Lower leg skin (tissue), 4 donors: ENCODE measurements at places on chromosomes 2 and 18.

DNA sequence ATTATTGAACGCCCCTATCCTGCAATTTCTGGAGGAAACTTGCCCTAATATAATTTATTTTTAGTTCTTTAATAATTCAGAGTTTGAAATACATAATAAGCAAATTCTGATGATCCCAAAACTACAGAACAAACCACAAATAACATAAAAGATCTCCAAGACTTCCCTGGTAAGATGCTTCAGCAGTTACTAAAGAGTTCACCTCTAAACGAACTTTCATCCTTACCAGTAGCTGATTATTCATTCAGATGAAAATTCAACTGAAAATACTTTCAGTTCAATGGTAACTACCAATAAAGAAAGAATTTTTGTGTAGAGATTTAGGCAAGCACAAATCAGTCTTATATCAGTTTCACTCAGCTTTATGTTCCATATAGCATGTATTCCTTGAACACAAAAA lies 130.1 kb upstream of the MAPRE2 start:
- no peak for DNase-seq

- DNase-seq: no peak
Measured at GRCh38 chr2:240450532-240451107, 15.2 kb downstream of the GPC1 start.

- no peak for DNase-seq
Measured at GRCh38 chr18:3014503-3015203, 1.7 kb upstream of the LPIN2 start.

DNA sequence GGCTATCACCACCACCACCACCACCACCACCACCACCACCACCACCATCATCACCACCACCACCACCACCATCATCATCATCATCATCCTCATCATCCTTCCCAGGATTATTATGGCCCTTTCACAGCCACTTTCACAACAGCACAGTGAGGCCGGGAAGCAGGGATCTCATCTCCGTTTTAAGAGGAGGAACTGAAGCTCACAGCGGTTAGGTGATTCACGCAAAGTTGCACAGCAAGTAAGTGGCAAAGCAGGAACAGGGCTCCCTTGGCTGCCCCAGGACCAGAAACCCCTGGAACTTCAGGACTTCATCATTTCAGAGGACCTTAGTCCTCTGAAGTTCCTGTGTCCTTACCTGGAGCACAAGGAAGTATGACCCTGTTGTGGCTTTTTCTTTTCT lies 26.8 kb downstream of the MRPL35 start:
- DNase-seq: no peak

- DNase-seq: no peak
Measured at GRCh38 chr2:168577885-168578284, 121.8 kb downstream of the CERS6 start.

GRCh38 chr18:75154259-75154658 lies 54.7 kb downstream of the PTGR3 start:
- no peak for DNase-seq

DNA sequence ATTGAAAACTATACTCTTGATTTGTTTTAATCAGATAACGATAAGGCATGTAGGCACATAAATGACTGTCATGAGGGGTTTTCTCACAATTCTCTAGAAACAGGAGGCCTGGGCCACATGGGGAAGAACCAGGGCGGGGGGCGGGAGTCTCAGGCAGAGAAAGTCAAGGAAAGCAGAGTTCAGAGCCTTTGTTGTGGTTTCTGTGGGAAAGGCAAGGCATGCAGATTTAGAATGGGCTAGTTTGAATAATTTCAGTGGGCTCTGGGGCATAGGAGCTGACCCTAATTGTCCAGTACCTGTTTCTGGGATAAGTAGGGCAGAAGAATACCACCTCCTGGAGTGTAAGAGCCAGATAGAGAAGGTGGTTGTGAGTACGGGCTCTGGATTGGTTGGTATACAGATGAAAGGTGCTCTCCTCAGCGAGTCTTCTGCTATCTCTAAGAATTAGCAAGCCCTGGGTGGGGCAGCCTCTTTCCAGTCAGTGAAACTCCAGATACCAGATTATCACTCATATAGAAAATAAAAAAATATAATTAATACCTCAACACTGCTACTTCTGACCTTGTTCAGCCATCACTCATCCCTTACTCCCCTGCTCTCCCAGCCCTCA lies 41.5 kb upstream of the CYRIA start:
- DNase-seq: no peak

DNA sequence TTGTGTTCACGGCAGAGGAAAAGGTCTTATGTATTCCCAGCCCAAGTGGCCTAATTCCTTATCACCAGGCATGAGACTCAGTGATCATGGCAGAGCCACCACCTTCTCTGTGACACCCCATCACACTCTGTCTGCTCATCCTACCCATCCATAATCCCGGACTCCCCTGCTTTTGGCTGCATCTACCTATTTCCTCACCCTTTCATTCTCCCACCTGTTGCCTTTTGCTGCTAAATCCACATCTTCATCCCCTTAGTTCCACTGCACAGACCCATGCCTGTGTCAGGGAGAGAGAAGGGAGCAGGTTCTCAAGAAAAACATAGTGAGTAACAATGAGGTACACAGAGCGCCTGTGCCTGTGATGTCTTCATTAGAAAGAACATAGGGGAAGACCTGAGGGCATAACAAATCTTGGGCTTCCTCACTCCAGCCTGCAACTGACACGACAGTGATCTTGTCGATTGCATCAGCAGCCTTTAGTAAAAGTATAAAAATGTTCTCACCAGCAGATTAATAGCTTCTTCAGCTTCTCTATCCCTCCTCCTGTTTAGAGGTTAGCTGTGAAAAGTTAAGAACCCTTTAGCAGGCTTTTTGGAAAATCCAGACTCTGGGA lies 246.5 kb upstream of the SPRED2 start:
- no peak for DNase-seq

DNA sequence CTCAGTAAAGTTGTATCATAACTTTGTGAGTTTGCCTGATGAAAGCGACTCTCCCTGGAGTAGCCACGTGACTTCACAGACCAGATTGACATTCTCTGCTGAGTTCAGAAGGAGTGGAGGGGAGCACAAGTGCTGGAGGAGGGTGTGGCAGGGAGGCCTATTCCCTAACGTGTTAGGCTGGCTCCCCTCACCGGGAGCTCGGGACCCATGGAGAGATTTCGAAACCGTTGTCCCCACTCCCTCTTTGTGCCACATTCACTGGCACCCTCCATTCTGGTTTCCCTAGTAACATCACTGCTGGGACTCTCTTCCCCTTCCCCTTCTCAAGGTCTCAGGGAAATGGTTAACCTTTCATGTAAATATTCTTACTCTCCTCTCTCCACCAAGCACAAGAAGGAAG lies 279.9 kb downstream of the ALPK2 start:
- no peak for DNase-seq

DNA sequence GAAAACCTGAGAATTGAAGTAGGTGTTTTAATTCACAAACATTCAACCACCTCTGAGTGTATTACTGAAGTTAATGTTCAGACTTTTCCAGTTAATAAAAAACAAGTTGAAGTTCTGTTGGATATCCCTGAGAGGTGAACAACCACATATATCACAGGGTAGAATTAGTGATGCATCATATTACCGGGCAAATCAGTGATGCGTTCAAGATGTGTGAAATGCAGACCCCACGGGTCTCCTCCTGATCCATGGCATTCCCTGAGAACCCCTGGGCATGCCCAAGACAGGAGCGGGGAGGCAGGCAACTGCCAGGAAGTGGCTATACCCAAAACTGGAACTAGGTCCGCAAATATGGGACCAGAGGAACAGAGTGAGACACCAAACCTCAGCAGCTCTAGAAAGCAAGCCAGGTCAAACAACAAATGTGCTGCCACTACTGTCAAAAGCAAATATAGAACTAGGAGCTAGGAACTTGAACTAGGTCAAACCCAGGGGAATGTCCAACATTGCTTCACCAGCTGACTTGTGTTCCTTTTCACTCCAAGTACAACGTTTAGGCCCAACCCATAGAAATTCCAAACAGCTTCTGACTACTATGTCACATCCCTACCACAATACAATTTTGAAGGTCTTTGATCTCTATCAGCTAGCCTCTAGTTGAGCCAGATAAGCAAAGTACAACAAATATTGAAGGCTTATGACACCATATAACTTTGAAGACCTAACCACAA lies 20.2 kb downstream of the PSTPIP2 start:
- no peak for DNase-seq

DNA sequence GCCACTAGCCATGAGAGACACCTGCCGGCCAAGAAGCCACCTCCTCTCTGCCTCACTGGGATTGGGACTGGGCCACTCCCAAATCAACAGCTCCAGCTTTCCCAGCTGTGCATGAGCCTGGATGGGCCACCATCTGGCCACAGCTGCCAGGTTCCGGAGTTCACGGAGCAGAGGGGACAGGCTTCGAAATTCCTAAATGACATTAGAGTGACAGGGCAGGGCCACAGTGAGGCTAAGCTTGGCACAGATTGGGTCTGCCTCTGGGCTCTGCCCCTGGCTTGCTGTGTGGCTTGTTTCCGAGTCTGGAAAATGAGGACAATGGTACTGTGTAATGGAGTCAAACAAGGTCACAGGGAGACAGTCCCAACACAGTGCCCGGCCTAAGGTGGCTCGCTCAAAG lies 6.5 kb downstream of the DIPK1C start:
- DNase-seq: no peak

GRCh38 chr2:180823546-180824141 lies 156.8 kb upstream of the UBE2E3 start:
- no peak for DNase-seq

DNA sequence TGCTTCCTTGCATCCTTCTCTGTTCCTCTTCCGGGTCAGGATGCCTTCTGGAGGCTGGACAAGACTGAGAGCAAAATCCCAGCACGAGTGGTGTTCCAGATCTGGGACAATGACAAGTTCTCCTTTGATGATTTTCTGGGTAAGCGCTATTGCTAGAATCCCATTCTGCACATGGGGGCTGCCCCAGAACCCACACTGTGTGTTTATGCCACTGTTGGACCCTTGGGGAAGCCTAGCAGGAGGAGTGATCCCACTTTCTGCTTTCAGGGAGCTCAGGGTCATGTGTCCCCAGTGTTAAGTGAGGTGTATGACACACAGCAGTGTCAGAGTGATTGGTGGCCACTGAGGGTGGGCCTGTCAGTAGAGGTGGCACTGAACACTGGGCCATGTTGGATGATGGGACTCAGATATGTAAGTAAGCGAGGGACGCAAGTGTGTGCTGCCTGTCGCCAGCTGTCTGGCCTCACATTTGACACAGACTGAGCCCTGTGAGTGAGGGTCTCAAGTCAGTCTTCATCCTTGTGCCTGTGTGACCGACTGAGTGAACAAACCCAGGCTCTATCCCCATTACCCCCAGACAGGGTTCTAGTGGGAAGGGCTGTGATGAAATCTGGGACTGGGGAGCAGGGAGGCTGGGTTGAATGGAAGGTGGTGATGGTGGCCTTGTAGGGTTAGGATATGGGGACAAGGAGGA lies 220.9 kb downstream of the DYSF start:
- DNase-seq: no peak

DNA sequence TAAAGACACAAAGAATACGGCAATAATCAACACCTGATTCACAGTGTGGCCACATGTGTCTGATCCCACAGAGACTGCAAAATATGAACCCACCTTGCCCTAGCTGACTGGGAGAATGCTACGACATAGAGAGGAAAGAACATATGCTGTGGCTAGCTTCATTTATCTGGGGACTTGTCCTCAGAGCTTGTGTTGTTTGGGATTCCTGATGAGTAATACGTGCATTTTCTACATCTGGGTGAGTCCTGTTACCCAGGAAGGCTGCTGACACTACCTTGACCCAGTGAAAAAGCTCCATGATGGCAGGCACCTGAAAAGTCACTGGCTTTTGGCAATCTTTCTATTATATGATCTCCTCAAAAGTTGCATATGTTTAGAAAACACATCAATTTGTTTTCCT lies 427.7 kb upstream of the LYPD1 start:
- DNase-seq: no peak

DNA sequence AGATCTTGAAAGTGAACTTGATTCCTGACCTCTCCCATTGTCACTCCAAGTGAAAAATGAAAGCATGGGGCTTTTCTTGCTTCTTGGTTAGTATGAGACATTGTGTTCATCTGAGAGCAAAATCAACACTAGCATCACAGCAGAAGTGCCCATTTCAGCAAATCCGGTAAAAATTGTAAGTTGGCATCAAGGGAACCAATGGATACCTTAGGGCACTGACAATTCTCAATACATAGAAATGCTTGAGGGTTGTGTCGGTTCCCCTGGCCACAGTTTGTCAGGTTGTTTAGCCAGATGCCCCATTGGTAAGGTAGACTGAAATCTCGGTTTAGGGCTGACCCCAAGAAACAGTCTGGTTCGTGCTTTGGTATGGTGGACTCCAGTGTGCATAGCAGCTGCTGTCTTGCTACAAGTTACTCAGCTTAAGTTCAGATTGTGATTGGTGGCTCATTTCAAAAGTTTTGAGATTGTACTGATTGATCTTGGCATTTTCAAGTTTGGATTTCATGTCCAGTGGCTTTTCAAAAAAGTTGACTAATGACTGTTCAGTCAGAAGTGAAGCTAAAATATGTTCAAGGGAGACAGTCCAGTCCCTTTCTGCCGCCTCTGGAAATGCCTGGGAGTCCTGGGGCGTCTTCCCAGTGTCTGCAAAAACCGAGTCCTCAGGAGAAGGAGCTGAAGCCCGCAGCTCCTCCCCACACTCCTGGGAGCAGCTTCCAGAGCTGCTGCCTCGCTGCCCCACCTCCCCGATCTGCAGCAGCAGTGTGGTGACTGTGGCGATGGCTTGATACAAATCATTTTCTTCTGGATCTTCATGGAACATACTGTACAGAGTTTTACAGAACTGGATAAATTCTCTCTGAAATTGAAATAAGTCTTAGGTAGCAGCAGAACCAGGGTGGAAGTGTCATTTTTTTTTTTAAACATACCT lies 5.6 kb downstream of the RPL31 start:
- no peak for DNase-seq

DNA sequence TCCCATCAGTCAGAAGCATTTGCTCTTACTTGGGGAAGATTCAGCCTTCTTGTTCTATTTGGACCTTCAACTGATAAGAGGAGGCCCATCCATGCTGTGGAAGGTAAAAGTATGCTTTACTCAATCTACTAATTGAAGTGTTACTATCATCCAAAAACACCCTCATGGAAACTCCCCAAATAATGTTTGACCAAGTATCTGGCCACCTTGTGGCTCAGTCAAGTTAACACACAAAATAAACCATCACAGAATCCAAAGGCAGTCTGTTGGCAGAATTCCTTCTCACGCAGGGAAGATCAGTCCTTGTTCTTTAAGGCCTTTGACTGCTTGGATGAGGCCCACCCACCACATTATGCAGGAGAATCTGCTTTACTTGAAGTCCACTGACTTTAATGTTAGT lies 531.2 kb upstream of the SMIM21 start:
- no peak for DNase-seq

DNA sequence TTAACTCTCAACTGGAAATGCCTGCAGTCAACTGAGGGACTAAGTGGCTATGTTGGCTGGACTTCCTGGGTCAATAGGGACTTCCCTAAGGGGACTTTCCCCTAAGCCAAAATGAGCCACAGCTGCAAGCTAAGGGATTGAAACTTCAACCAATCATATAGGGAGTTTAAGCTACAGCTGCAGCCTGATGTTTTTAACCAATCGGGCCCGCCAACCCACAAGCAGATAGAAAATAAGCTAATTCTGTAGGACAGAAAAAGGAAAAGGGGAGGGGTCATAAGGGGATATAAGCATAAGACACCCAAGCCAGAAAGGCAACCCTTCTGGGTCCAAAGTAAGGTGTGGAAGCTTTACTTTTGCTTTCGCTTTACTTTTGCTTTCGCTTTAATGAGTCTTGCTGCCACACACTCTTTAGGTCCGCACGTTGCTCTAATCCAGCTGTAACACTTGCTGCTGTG lies 927.5 kb downstream of the ERBB4 start:
- no peak for DNase-seq
